Ovary (tissue), 10 donors: ENCODE measurements at places on chromosomes 4 and X. TPM values are rescaled to one million over a fixed set of nuclear protein-coding genes. Genes with fewer than 3 reads are reported as not detected.
A peak's percentile ranks its signal among the peaks of the same experiment; 100 is the strongest.

GRCh38 chr4:185672618-185673017 is 137.3 kb upstream of the PDLIM3 start:
- no peak overlapping the region for H3K4me3 ChIP-seq
- H3K27me3 ChIP-seq: no peaks in the 10 kb centered on the region
- no peak overlapping the region for H3K27ac ChIP-seq
- no peak for DNase-seq
- H3K4me1 ChIP-seq: no peaks in the 10 kb centered on the region

DNA sequence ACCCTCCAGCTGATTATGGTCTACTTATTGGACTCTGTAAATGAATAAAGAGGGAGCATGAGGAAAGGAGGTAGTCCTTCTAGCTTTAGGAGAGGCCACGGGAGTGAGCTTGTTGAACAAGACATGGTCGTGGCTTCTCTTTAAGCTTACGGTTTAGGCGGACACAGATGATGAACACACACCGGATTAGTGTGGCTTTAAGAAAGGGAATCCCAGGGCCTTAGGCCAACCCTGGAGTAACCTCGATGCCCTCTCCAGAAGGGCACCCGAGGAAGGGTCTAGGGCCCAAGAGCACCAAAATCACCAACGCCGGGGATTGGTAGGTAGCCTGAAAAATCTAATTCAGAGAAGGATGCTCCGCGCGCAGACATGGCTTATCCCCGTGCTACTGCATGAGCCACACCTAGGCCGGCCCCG is 39.4 kb downstream of the ERVMER34-1 start:
- DNase-seq: no peak
- H3K4me1 ChIP-seq: peaks cover 11% of the 10 kb centered on the region
- no peaks in the 10 kb centered on the region for H3K36me3 ChIP-seq
- no peaks in the 10 kb centered on the region for H3K27me3 ChIP-seq
- peak overlapping the region; percentile 91 for H3K27ac ChIP-seq
- H3K4me3 ChIP-seq: no peak overlapping the region

GRCh38 chr4:152408514-152409327 is 127.2 kb downstream of the FBXW7 start:
- no peaks in the 10 kb centered on the region for H3K36me3 ChIP-seq
- no peaks in the 10 kb centered on the region for H3K4me1 ChIP-seq

DNA sequence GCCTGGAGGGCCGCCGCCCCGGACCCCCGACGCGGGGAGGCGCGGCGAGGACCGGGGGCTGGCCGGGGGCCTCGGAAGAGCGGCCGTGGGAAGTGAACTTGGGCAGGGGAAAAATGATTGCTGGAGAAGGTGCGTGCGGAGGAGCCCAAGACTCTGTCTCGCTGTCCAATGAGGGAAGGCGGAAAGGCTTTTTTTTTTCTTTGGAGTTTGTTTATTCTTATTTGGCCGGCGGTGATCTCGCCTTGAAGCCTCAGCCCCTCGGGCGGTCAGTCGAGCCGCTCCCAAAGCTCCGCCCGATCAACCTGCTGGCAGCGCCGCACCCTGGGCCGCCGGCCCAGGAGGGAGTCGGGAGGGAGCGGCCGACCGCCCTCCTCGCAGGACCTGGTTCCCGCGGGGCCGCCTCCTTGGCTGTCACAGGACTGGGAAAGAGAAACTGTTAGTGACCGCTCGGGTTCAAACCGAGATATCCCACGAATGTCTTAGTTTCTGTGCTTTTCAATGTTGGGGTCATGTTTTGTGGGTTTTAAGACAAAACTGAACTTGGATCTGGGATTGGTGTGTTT is 2.5 kb downstream of the CPEB2 start:
- H3K27ac ChIP-seq: peak overlapping the region; percentile 100
- peak; percentile 81 for DNase-seq
- H3K36me3 ChIP-seq: no peaks in the 10 kb centered on the region
- H3K27me3 ChIP-seq: no peaks in the 10 kb centered on the region
- H3K4me3 ChIP-seq: peak overlapping the region; percentile 98

GRCh38 chr4:8727131-8727530 is 134.6 kb downstream of the CPZ start:
- no peaks in the 10 kb centered on the region for H3K27me3 ChIP-seq
- H3K36me3 ChIP-seq: no peaks in the 10 kb centered on the region
- H3K4me1 ChIP-seq: no peaks in the 10 kb centered on the region
- no peak overlapping the region for H3K27ac ChIP-seq

DNA sequence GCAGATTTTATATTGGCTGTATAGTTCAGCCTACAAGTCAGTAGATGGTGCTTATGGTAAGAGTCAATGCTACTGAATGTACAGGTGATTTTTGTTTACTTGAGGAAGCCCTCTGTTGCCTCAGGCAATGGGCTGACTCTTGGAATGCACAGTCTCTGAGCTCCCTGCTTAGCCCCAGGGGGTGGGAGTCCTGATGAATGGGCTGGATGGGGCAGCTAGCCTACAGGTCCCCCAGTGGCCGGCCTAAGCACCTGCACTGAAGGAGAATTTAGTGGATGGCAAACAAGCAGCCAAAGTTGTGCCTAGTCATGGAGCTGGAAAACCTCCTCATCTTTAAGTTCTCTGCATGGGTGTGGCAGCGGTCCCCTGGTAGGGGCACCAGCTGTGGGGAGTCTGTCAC is 101.8 kb upstream of the CXorf51B start:
- no peak overlapping the region for H3K27ac ChIP-seq
- no peaks in the 10 kb centered on the region for H3K27me3 ChIP-seq
- H3K4me1 ChIP-seq: no peaks in the 10 kb centered on the region
- H3K4me3 ChIP-seq: no peak overlapping the region
- DNase-seq: no peak

DNA sequence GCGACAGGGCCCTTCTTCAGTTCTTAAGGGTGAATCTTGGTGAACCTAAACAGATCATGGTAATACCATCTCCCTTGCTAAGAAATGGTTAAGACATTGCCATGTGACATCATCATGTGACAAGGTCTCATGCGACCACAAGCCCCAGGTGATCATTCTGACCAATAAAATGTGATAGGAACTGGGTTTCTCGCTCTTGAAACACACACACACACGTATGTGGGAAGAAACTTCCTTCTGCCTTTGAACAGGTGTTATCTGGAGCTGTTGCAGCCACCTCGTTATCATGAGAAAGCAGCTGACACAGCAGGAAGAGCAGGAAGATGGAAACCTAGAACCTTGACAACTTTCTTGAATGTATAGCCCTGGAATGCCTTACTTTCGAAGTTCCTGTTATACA is 10.2 kb downstream of the SOD3 start:
- H3K36me3 ChIP-seq: no peaks in the 10 kb centered on the region
- H3K4me3 ChIP-seq: no peak overlapping the region
- no peak overlapping the region for H3K27ac ChIP-seq

DNA sequence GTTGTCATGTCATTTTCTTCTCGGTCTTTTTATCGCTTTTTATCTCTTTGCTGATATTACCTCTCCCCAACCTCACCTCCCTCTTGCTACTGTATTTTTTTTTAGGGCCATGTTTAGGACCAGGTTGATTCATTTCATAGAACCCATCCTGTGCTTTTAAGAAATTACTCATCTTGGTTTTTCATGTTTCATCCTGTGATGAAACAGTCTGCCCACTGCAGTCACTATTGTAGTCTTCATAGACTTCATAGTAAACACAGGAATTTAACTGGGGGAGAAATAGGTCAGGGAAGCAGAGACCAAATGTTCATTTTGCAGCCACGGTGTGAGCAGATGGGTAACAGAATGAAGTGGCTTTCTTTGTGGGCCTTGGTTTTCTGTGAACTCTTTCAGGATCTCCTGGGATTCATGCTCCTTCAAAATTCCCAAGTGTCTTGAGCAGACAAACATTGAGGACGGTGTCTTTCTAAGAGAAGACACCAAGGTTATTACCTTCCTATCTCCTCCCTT is 161.8 kb downstream of the NAA11 start:
- H3K27ac ChIP-seq: no peak overlapping the region
- H3K4me3 ChIP-seq: no peak overlapping the region

DNA sequence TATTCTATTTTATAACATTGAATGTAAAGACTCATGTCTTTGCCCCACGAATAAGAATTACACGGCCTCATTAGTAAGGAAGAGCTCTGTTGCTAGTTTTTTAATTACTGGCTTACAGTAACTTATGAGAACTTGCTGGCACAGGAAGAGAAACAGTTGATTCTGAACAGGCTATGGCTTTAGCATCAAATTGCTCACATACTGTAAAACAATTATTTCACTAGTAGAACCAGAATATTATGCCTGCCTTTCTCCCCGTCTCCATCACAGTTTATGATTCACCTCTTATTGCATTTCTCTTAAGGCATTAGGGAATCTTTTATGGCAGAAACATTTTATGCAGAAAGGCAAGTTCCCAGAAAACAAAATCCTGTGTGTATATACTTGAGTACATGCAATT is 126.1 kb downstream of the SPRY1 start:
- H3K4me3 ChIP-seq: no peak overlapping the region
- H3K4me1 ChIP-seq: no peaks in the 10 kb centered on the region
- no peak overlapping the region for H3K27ac ChIP-seq
- no peaks in the 10 kb centered on the region for H3K36me3 ChIP-seq

GRCh38 chr4:165877286-165877685 is 4.2 kb downstream of the TLL1 start:
- no peaks in the 10 kb centered on the region for H3K27me3 ChIP-seq
- H3K4me1 ChIP-seq: peaks cover 4% of the 10 kb centered on the region
- H3K27ac ChIP-seq: no peak overlapping the region
- no peaks in the 10 kb centered on the region for H3K36me3 ChIP-seq
- DNase-seq: no peak

DNA sequence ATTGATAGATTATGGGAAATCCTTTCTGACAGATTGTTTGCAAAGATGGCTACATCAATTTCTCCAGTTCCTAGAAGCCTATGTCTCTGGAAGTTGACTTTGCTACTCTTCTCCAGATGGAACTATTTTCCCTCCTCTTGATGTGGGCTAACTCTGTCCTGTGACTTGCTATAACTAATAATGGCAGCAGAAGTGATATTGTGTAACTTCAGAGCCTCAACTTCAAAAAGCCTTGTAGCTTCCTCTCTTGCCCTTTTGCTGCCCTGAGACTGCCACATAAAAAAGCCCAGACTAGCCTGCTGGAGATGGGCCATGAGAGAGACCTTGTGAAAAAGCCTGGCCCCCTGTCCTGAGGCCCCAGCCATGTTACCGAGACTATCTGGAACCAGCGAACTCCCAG is 210.7 kb upstream of the SLC7A11 start:
- no peak for DNase-seq
- no peak overlapping the region for H3K27ac ChIP-seq
- no peaks in the 10 kb centered on the region for H3K36me3 ChIP-seq
- H3K27me3 ChIP-seq: no peaks in the 10 kb centered on the region
- no peaks in the 10 kb centered on the region for H3K4me1 ChIP-seq

DNA sequence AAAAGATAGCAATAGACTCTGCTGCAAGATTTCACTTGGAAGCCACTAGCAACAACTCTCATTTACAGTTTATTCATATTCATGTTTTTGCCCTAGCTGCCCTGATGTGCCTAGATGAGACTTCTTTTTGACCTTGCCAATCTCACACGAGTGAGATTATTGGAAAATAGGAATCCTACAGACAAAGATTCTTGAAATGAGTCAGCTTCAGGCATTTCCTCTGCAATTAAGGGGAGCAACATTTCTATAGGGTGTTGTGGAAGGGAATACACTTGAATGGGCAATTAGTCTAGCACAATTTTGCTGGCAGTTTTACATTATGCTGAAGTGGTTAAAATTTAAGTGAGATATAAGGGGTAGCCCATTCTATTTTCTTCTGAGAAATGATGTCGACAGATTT is 217.0 kb upstream of the FAT4 start:
- DNase-seq: no peak
- no peaks in the 10 kb centered on the region for H3K4me1 ChIP-seq
- no peaks in the 10 kb centered on the region for H3K27me3 ChIP-seq
- no peak overlapping the region for H3K4me3 ChIP-seq
- no peaks in the 10 kb centered on the region for H3K36me3 ChIP-seq
- no peak overlapping the region for H3K27ac ChIP-seq

DNA sequence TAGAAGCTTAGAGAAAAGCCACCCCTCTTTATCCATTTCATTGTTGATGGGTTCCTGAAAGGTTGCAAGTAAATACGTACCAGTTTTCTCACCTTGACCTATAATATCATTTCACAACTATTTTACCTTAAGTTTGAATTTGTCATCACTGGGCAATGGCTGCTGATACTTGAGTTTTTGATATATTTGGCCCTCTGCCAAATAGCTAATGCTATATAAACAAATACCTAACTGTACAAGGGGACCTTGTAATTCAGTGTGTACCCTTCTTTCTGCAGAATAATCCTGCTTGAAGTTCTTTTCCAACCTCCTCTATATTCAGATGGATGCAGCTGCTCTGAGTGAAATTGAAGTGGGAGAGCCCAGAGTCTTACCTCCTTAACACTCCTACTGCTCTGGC is 19.0 kb upstream of the GLUD2 start:
- no peak for DNase-seq
- no peaks in the 10 kb centered on the region for H3K27me3 ChIP-seq
- no peaks in the 10 kb centered on the region for H3K4me1 ChIP-seq
- no peak overlapping the region for H3K27ac ChIP-seq
- H3K36me3 ChIP-seq: no peaks in the 10 kb centered on the region
- H3K4me3 ChIP-seq: no peak overlapping the region

DNA sequence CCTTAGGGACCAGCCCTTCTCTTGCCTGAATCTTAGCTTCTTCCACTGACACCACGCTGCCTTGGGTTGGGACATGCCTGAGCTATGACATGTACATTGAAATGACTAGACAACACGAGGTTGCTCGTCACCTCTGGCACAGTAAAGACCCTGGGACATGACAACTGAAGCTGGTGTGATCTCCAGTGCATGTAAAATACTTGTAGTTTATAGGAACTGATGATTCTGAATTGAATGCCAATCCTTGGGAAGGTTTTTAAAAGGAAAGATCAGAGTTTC is 100.7 kb upstream of the PGRMC2 start:
- H3K4me3 ChIP-seq: no peak overlapping the region
- H3K27ac ChIP-seq: no peak overlapping the region
- H3K36me3 ChIP-seq: no peaks in the 10 kb centered on the region

DNA sequence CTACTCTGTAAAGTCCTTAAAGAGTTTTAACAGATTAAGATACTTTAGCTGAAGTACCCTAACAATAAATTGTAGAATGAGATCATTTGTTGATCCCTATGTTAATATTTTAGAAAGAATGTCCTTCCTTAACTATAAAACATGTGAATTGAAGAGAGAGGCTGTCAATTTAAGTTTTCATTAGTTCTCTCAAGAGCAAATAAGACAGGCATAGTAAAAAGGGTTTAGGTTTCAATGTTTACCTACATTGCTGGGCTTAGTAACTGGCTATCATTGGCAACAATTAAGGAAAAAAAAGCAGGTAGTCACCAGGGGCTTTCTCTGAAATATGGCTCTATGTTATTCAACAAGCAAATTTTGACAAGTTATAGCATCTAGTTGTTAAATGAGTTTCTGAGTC is 91.5 kb downstream of the ATRX start:
- no peaks in the 10 kb centered on the region for H3K27me3 ChIP-seq
- no peaks in the 10 kb centered on the region for H3K4me1 ChIP-seq
- H3K36me3 ChIP-seq: no peaks in the 10 kb centered on the region
- H3K27ac ChIP-seq: no peak overlapping the region
- DNase-seq: no peak
- H3K4me3 ChIP-seq: no peak overlapping the region

Gene PNMA5
- not detected for polyA plus RNA-seq

Gene MMGT1
- polyA plus RNA-seq: 30.3 TPM
